ENCODE measurements at places on chromosomes 2 and 18. TPM values are rescaled to one million over a fixed set of nuclear protein-coding genes. Genes with fewer than 3 reads are reported as not detected.

TNFRSF11A gene
- polyA plus RNA-seq, result 3.9 TPM

PSD4 gene
- 19.2 TPM for polyA plus RNA-seq

POTEI gene
- 0.57 TPM for polyA plus RNA-seq

MTIF2 gene
- polyA plus RNA-seq, result 35.5 TPM

IL1F10 gene
- polyA plus RNA-seq, result not detected

GALNT14 gene
- polyA plus RNA-seq, result 4.6 TPM

PLCL1 gene
- polyA plus RNA-seq, result 13.6 TPM

PROKR1 gene
- 0.18 TPM for polyA plus RNA-seq

TCF23 gene
- 0.12 TPM for polyA plus RNA-seq

ST8SIA3 gene
- polyA plus RNA-seq, result 0.18 TPM

ALK gene
- 0.27 TPM for polyA plus RNA-seq

SLC4A3 gene
- polyA plus RNA-seq, result 10.3 TPM

PLB1 gene
- polyA plus RNA-seq, result 1.4 TPM

CD207 gene
- polyA plus RNA-seq, result not detected

DHRS9 gene
- polyA plus RNA-seq, result 0.97 TPM

DNA sequence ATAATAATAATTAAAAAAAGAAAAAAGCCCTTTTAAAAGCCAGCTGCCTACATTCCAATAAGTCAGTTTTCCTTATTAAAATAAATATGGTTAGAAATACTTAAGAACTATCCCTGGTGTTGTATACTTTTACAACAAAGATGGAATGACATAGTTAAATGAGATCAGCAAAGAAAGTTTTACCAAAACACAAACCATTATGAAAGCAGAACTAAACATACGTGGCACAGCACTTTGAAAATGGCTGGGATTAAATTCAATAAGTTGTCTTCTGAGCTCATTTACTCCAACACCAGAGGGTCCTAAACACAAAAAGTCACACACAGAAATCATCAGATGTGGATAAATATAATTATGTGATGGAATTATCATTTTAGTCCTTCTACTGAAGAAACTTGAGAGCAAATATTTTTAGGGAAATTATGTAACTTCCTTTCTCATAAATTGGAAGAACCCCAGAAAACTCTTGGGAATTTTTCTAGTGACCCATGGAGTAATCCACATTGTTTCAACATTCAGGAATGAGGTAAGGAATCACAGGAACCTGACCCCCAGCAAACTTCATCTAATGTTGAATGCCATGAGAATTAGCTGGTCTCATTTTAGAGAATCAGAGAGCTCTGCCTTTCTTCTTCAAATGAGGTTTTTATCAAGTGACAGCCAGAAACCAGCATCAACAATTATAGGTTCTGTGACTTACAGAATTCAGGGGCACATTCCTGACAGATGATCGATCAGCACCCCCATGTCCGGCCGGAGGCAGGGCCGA is 11.5 kb upstream of the TMEM237 start:
- DNase-seq, result no peak

DNA sequence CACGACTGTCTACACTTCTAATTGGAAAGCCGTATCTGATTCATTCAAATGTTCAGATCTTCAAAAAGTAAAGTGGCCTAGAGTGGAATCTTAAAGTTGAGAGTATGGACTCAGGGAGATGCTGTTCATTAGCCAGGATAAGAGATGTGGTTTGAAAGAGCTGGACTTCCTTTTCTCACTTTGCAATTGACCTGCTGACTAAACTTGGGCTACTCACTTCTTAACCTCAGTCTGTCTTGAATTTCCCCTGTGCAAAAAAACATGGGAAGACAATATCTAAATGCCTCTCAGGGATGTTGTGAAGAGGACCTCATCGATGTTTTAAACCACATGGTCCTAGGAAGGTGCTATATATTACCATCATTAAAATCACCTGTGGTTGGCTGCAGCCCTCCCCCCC is 64.1 kb downstream of the BCL2 start:
- DNase-seq, result no peak

- no peak for DNase-seq
These were observed 100.7 kb upstream of the ZFP36L2 start for GRCh38 chr2:43327119-43327518.

GRCh38 chr2:38098421-38099098 is 22.6 kb upstream of the CYP1B1 start:
- no peak for DNase-seq

- no peak for DNase-seq
These were observed 93.1 kb downstream of the CABLES1 start for GRCh38 chr18:23228102-23229061.

DNA sequence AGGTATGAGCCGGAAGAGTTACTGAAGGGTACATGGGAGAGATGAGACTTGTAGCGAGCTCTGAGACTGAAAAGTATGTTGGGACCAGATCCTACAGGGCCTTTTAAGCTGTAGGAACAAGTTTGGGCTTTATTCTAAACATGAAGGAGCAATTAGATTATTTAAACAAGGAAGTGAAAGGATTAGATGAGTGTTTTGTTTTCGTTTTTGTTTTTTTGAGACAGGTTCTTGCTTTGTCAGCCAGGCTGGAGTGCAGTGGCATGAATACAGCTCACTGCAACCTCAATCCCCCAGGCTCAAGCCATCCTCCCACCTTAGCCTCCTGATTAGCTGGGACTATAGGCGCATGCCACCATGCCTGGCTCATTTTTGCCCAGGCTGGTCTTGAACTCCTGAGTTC is 110.7 kb downstream of the C1D start:
- no peak for DNase-seq

GRCh38 chr2:132780651-132781050 is 110.6 kb upstream of the LYPD1 start:
- no peak for DNase-seq

DNA sequence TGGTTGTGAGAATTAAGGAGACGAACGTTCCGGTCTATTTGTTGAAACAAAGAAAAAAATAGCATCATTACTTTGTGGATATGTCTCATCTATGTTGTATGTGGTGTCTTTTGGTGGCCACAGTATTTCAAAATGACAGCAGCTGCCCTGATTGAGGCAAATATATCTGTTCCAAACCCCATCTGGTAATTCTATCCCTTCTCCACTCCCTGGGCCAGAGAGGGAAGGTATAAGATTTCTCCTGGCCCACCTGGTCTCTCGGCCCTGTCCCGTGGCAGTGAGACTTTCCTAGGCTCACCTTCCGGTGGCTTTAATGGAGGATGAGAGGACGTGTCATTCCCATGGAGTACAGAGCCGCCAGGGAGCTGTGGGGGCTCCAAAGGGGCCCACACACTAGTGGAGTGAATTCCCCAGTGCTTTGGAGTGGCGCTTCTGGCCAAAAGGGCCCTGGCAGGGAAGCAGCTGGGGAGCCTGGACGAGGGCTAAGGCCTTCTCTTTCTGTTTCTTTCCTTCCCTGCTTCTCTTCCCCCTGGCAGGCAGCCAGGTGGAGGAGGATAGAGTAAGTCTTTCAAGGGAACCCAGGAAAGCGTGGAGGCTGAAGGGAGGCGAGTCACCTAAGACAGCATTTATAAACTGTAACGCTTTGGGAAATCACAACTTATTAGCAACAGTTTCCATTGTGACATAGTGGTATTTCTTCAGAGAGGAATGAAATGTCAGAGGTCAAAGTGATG is 5.6 kb downstream of the FOSL2 start:
- no peak for DNase-seq

DNA sequence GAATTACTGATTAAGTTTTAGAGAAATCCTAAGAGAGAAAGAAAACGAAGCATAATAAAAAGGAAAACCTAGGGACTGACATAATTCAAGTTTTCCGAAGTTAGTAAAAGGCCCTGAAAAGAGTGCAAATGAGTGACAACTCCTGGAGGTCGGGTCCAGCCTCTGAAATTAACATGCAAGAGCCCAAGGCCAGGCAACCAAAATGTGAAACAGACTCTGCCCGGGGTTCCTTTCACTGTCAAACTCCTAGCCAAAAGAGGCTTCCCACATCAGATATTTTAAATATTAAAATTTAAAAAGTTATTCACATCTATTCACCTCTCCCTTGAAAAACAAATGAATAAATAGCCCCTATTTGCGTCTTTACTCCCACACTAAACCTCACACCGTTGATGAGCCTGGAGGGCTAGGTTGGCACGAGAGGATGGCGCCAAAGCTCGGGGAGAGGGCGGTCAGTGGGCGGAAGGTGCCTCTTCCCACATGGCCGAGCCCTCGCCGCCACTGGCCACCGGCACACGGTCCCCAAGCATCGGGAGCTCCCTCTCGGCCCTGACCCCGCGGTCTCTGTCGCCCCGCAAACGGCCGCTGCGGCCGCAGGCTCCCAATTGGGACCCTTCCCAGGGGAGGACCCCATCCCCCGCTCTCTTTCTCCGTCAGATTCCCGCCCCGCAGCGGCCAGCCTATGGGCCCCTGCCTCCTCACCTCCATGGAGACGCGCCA is 630 bp downstream of the PPM1G start:
- DNase-seq, result no peak

DNA sequence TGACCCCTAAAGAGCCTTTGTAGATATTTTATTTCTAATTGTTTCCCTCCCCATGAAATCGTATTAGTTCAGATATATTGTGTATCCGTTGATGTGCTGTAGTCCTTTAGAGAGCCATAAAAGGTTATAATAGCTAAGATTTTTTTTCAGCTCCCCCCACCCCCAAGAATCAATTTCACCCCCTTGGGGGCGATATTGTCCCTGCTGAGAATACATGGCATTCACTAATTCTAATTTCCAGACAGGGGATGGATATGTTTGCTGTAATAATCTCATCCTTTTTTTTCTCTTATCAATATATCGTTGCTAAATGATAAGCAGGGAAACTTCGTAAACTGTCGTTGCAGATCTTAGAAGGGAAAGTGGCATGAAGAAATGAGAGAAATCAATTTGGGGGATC is 530.7 kb downstream of the TMEM182 start:
- DNase-seq, result no peak

GRCh38 chr2:69191634-69192033 is 178.7 kb downstream of the ANTXR1 start:
- no peak for DNase-seq

- DNase-seq, result peak; percentile 23
These were observed 293.8 kb downstream of the LRRTM4 start for GRCh38 chr2:77228391-77228790.

GRCh38 chr2:144348846-144349245 is 171.1 kb downstream of the ZEB2 start:
- DNase-seq, result no peak

GRCh38 chr2:162099836-162100235 is 25.8 kb upstream of the DPP4 start:
- DNase-seq, result no peak

DNA sequence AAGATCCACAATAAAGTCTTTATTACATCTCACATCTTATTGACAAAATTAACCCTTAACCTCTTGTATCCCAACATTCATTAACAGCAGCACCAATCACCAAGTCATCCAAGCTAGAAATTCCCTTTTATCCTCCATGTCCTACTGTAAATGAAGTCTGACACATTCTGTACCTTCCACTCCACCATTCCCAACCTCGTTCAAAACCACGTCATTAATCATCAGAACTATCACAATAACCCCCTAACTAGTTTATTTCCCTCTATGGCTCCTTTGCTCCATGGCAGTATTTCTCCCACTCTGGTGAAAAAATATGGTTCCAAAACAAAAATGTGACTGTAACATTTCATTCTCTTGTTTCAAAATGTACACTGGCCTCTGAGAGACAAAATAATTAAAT is 1626.2 kb downstream of the LRP1B start:
- no peak for DNase-seq

GRCh38 chr18:75377926-75378325 is 49.6 kb downstream of the SMIM21 start:
- no peak for DNase-seq

DNA sequence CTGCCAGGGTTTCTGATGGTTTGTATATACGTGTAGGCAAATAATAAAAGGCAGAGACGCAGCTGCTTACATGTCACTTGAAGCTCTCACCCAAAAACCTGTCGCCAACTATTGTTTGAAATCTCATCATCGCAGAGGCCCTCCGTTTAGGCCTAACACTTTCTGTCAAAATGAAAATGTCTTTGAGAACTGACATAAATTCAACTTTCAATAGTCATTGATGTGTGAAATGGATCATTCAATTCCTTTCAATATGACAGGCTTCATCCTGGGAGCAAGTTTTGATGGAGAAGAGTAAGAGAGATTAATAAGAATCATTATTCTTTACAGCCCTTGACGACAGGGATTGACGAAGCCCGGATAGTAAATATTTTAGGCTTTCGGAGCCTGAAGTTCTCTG is 2.7 kb downstream of the ACTG2 start:
- no peak for DNase-seq

- DNase-seq, result no peak
These were observed 63.4 kb upstream of the PELI1 start for GRCh38 chr2:64207573-64207972.

DNA sequence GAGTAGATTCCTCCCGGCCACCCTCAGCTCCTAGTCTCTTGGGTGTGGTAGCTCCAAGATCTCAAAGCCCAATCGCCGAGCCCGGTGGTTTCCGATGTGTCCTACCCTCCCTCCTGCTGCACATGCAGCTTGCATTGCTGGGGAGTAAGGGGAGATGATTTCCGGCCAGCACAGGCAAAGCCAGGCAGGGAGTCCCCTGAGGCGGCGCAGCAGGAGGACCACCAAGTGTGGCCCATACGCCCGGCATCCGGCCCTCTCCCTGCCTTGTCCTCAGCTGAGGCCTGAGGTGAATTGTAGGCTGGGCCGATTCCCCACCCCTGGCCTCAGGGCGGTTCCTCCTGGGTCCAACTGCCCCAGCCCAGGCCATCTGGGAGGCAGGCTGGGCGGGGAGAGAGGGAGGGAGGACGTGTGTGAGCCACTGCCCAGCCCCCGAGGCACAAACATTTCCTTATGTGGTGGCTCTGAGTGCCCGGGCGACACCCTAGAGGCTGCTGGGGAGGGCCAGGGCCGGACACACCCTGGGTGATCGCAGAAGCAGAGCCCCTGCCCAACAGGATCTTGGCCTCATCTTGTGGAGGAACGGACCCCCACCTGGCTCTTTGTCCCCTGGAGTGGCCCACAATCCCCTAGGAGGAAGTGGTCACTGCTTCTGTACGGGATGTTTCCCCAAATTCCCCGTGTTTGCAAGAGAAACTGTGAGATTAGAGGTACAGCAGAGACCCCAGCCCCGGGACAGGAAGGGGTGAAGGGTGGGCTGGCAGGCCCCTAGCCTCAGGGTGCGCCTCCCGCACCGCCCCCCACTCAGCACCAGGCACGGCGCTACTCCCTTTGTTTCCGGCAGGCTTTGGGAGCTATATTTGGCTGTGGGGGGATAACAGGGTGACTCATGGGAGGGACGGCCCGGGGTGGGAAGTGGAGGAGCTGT is 41.9 kb upstream of the PTMA start:
- DNase-seq, result peak; percentile 89

- no peak for DNase-seq
These were observed 631.2 kb upstream of the SOX11 start for GRCh38 chr2:5060956-5061355.

GRCh38 chr2:96775160-96775559 is 14.5 kb downstream of the CNNM4 start:
- no peak for DNase-seq

- DNase-seq, result peak; percentile 61
These were observed 12.2 kb downstream of the BIN1 start for GRCh38 chr2:127094509-127095366.

DNA sequence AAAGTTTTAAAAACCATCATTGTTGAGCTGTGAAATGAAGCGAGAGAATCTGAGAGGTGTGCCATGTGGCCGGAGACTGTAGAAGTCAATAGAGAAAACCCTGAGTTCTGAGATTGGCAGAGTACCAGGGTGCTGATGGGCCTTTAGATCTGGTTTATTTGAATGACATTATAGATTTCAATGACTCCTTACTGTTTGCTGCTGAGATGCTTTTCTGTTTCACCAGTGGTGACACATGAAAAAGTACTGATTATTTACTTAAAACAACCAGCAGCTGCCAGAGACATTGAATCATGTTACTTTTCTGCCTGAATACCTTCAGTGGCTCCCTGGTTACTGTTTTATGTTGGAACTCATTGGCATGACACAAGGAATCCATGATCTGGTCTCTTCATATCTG is 602.7 kb upstream of the ZNF804A start:
- DNase-seq, result no peak

Data from right lung (tissue), 10 donors.